GM12892 (cell line): ENCODE measurements at places on chromosomes 5 and 9.
A peak's percentile ranks its signal among the peaks of the same experiment; 100 is the strongest.

DNA sequence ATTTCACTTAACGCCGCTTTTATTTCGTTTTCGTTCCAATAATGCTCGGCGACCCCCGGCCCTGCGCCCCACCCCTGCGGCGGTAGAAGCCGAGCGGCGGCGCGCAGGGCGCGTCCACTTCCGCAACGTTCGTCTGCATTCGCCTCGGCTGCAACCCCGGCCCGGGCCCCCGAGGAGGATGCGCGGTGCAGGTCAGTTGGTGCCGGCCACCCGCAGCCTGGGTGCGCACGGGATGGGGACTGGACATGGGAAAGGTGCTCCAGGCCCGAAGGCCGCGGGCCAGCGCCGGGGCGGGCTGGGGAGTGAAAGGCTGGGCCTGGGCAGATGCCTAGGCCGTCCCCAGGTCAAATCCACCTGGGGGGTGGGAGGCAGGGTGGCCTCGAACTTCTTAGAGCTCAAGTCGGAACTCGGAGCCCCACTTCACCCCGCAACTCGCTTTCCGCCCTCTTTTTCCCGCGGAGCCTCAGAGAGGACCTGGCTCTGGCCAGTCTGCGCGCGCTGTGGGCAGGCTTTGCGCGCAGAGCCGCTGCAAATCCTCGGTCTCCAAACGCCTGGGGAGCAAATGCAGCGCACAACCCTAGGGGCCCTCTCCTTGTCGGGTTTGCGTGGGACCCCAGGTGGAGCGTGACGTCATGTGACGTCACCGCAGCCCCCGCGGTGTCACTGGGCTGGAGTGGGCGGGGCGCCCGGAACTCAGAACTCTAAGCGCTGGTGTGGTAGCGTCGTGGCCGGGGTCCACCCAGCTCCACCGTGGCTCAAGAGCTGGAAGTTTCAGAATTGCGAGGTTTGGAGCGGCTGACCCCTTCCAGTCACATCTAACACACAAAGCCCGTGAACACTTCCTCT, 3.3 kb downstream of the TLX3 start:
- DNase-seq = no peak

DNA sequence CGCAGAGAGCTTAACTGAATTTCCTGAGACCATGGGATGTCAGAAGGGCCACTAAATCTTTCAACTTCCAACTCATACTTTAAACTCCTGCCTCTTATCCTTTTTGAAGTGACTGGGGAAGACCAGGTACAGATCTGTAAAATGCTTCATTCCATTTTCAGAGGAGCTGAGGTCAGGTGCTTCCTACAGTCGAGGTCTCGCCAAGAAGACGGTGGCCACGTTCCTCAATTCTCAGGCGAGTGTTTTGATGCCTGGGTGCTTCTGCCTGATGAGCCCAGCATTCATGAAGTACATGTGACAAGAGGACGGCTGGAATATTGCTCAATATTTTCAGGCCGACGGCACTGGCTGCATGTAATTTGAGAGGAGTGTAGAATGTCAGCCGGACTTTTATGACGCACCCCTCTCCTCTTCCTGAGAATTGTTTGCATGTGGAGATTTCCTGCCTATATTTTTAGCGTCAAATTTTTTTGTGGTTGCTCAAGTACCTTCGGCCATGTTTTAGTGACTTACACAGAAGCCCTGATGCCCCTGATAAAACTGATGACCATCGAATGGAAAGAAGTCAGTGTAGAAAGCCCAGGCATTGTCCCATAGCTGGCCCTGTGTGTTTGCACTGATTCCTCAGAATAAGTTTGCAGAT, 38.8 kb upstream of the GLRX start:
- DNase-seq = no peak

DNA sequence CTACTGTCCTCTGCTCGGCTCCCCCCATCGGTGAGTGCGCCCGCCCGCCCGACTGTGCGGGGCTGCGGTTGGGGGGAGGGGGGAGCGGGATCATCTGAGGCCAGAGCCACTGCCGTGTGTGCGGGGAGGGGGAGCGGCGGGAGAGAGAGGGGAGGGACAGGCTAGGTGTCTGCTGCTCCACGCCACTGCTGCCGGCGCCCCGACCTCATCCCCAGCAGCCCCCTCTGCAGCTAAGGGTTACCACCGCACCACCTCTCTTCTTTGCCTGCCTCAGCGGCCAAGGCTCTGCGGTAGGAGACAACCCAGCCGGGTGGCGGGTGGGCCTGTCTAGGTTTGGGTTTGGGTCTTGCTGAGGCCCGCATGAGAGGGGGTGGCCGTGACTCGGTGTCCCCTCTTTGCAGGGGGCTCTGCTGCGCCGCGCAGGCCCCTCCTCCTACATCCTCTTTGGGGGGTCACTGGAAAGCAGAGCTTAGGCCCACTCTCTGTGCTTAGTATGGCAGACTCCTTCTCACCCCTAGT, 670 bp upstream of the PURA start:
- DNase-seq = peak; percentile 21

DNA sequence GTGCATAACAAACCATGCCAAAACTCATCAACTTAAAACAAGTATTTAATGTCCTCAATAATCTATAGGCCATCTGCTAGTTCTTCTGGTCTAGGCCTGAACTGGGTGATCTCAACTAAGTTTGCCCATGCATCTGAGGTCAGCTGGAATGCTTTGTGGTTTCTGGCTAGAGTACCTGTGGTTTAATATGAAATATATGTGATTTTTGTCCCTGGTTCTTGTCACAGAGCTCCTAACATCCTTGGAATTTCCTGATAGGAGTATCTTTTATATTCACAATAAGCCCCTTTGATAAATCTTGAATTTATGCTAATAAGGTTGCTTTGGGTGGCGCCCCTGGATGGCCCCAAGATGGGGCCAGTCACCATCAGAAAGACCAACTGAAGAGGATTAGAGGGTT, 535.9 kb downstream of the DNAH5 start:
- DNase-seq = no peak

GRCh38 chr9:125991886-125992529, 244.8 kb downstream of the PBX3 start:
- no peak for DNase-seq

DNA sequence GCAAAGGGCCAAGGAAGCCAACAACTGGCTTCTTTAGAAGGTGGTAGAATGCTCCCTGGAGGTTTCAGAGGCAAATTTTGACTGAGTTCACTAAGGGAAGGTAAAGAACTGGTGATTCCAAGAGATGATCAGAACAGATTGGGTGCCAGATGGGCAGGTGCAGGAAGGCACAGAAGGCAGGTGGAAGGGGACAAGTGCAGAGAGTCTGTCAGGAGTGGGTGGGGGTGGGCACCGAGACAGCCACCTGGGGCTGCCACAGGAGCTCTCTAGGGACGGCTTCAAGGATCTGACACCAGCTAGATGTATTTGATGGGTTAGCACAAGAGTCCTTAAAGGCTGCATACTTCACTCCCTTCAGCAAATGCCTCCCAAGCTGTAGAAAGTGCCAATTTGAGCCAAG, 207.3 kb downstream of the PTTG1 start:
- DNase-seq = no peak

DNA sequence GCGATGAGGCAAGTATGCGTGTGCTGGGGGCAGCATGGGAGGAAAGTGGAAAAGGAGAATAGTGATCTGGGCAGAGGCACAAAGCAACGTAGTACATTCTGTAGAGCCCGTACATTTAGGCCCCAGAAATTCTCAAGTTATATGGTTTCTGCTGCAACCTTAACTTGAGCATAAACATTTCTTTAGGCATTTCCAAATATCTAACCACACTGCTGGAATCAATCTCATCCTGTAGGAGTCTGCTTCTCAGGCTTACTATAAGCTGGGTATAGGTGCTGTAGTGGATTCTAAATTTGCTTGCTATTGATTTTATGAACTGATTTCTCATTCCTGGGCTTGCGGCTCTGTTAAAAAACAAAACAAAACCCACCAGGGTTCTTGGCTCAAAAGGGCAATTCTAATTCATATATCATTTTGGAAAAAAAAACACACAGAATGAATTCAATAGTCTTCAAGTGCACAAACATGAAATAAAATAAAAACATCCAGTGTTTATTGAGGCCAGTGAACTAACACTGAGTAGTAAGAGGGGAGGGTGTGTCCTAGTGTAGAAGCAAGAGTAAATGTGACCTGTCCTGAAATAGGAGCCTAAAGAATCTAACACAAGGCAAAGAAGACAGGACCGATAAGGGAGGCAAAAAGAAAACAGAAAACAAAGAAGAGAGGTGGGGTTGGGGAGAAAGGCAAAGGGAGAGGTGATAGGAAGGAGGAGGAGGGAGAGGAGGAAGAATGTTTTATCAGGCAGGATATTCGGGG, 145.5 kb upstream of the LHFPL2 start:
- DNase-seq = no peak

GRCh38 chr5:82156874-82157273, 121.3 kb downstream of the RPS23 start:
- DNase-seq = no peak

- no peak for DNase-seq
Measured at GRCh38 chr5:118529361-118530144, 458.8 kb downstream of the DTWD2 start.

DNA sequence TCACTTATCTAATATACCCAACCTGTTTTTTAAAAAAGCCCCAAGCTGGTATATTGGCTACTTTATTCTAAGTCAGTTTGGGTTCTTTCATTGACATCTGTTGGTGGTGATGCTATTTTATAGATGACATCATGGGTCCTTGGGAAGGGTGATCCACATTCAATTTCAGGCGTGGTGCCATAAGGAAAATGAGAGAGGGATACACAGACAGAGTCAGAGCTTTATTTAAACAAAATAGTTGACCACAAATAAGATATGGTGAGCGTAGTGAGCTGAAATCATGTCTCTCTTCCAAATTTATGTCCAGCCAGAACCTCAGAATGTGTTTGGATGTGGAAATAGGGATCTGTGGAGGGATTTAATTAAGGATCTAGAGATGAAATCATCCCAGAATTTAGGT, 302.4 kb downstream of the MAT2B start:
- no peak for DNase-seq

GRCh38 chr5:177606071-177607051, 6.4 kb downstream of the B4GALT7 start:
- no peak for DNase-seq

DNA sequence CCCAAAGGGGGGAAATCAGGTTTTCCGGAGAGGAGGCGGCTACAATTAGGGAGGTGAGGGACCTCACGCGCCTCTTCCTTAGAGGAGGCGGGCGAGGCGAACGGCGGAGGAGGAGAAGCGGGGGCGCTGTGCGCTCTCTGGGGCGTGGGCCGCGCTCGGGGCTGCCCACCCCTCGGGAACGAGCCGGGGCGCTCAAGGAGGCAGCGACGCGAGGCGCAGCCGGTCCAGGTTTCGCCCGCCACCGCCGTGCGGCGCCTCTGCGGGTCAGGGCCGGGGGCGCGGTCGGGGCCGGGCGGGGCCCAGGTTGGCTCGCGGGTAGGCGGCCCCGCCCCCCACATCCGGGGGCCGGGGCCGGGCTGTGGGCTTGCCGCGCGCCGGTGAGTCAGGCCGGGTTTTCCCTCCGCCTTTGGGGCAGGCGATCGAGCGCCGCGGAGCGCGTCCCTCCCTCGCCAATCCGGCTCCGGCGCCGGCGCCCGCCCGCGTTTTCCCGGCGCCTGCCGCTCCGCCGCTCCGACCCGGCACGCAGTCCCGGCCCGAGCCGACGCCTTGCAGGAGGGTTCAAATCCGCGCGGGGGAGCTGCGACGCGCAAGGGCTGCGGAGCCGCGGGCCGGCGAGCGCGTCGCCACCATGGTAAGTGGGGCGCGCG, at the start of gene N4BP3:
N4BP3 (plus strand) TSS at position 392 of the 647 bp plus-strand sequence. CDS start 6,052 bp downstream, outside the sequence.
- DNase-seq = peak; percentile 90

DNA sequence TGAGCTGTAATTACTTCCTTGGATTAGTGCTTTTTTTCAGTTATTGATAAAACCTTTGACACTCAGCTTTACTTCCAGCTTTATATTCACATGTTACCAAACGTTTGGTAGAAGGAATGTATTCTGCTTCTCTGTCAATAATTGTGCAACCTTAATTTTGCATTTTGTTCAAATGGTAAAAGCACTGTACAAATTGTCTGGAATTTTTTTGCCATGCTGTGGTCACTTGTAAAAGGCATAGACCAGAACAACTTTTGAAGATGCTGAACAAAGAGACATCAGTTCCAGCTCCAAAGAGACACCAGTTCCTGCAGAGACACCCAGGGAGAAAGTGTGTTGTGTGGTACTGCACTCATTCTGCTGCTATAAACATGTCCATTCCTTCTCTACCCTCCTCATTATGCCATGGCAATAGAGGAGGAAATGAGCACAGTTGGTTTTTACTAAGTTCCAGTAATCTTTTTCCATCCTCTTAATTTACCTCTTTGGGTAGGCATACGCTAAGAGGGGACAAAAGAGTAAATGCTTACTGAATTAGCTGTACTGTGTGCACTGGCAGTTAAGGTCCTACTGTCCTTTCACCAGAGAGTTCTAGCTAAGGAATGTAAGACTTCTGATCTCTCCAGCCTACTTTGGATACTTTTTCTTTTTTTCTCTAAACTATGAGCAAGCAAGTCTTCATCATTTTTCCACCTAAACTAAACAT, 387.4 kb downstream of the FGF10 start:
- no peak for DNase-seq

DNA sequence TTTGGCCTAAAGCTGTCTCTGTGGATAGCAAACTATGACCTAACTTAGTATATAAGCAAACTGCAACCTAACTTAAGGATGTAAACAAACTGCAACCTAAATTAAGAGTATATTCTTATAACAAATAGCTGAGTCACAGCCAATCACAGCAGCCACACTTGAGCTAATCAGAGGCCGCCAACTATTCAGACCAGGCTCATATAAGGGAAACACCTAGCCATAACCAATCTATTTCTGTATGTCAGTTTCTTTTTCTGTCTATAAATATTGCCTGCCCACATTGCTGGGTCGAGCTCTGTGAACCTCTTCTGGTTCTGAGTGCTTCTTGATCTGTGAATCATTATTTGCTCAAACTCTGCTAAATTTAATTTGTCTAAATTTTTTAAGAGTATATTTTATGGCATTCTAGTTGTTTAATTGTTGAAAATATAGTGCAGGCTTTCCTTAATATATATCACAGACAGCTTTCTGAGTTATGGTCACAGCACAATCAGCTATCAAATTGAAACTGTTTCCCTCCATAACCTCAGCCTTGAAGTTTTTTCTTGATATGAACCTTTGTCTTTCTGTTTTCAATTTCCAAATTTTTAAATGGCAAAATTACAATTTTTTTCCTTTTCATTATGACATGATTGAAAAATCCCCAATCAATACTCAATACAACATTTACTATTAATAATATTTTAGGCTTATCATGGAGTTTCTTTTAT, 327.1 kb upstream of the NUDT12 start:
- no peak for DNase-seq

- no peak for DNase-seq
Measured at GRCh38 chr9:127541865-127542264, 70.2 kb upstream of the STXBP1 start.

DNA sequence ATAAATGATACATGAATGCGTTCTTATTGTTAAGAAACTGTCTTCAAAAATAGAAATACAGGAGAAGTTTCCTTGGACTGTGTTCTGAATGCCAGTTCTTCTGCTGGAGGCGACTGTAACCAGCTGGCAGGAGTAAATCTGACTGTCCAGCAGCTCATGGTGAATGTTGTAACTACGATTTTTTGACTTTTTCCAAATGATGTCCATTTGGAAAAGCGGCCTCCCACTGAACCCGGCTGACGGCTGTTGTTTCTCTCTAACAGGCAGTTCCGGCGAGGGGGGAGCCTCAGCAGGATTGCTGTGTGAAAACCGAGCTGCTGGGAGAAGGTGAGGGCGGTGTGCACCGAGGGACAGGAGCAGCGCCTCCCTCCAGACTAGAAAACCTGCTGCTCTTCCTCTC, 91.9 kb downstream of the EHMT1 start:
- no peak for DNase-seq

GRCh38 chr5:150623152-150623877, 17.1 kb upstream of the SYNPO start:
- no peak for DNase-seq
